ENCODE measurements at places on chromosomes 2 and 18.
A peak's percentile ranks its signal among the peaks of the same experiment; 100 is the strongest.

- DNase-seq = no peak
Observed at GRCh38 chr2:63737081-63737751, 104.5 kb upstream of the UGP2 start.

GRCh38 chr18:62531931-62532330 lies 9.1 kb downstream of the ZCCHC2 start:
- DNase-seq = no peak

GRCh38 chr18:68548904-68549870 lies 165.7 kb downstream of the TMX3 start:
- no peak for DNase-seq

- DNase-seq = no peak
Observed at GRCh38 chr18:79903071-79903635, 48.3 kb downstream of the SLC66A2 start.

- DNase-seq = no peak
Observed at GRCh38 chr2:38122344-38122743, 46.4 kb upstream of the CYP1B1 start.

- no peak for DNase-seq
Observed at GRCh38 chr18:79042276-79042675, 26.9 kb upstream of the ATP9B start.

GRCh38 chr2:65281627-65282351 lies 54.2 kb downstream of the ACTR2 start:
- no peak for DNase-seq

DNA sequence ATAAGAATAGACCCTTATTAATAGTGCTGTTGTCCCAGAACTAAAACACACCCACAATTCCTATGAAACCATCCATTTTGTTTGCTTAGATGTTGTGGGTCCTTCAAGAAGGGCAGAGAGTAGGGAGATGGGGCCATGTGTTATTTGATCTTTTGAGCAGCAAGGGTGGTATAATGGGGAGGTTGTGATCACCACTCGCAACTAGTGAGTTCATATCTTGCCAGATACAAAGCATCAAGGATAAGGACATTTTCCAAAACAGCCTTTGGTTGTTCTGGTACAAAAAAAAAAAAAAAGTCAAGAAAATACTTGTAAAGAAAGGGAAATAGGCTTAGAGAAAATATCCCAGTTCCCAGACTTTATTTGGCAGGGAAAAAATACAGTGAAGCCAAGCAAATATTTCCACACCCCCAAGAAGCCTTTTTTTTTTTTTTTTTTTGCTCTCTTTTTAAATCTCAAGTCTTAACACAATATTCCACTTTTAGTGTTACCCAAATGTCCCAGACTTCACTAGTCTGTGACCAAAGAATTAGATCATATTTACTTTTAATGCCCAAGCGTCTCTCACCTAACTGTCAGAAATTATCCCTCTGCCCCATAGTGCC lies 54.1 kb downstream of the ANTXR1 start:
- DNase-seq = no peak

DNA sequence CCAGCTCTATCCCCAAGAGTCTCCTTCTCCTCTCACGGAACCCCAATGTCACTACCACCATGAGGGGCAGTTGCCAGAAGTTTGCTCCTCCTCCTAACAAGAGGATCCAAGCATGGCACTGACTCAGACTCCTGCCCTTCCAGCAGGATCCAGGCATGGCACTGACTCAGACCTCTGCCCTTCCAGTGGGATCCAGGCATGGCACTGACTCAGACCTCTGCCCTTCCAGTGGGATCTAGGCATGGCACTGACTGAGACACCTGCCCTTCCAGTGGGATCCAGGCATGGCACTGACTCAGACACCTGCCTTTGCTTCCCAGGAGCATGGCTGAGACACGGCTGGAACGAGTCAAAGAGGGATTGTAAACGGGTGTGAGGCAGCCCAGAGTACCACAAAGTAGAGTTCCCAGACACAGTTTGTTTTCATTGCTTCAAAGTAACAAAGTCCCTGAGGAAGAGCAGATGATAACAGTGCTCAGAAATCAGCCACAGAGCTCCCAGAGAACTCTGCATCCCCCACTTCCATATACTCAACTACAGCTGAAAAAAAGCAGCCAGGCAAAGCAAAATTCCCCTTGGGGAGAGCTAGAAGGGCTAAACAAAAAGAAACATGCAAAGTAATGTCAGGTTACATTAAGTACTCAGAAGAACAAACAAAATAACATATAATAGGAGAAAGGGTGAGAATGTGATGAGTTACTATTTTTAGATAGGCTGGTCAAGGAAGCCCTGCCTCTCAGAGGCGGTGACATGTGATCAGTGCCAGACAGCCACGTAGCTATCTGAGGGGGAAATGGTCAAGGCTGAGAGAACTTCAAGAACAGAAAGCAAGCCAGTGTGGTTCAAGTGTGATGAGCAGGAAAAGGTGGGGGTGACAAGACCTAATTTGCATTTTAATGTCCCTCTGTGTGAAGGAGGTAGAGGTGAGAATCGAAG lies 3.0 kb downstream of the BUB1 start:
- peak; percentile 79 for DNase-seq

- no peak for DNase-seq
Observed at GRCh38 chr2:1718339-1719220, 25.7 kb downstream of the PXDN start.

Data from CD4-positive, alpha-beta T cell treated with Interleukin-10 for 1 hour (primary cell).